ENCODE measurements at places on chromosomes 11 and 22.

- no peak for DNase-seq
Measured at GRCh38 chr22:19514831-19515565, 9.2 kb downstream of the CLDN5 start.

- no peak for DNase-seq
Measured at GRCh38 chr11:43905813-43906241, 25.2 kb downstream of the ALKBH3 start.

DNA sequence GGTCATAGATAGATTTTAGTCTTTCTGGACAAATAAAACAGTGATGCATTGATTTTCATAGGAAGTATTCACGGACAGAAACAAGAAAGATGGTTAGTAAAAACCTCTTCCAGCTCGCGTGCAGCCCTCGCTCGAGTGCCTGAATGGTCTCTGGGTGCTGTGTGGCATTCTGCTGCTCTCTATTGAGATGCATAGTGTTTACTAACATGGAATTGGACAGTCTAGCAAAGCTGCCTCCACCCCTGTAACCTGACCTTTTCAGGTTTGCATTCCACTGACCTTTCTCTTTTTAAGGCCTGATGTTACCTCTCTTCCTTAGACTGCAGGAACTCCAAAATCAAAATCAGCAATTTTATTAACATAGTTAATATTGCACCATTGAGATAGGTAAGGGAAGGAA, 643.4 kb downstream of the JRKL start:
- DNase-seq = no peak

DNA sequence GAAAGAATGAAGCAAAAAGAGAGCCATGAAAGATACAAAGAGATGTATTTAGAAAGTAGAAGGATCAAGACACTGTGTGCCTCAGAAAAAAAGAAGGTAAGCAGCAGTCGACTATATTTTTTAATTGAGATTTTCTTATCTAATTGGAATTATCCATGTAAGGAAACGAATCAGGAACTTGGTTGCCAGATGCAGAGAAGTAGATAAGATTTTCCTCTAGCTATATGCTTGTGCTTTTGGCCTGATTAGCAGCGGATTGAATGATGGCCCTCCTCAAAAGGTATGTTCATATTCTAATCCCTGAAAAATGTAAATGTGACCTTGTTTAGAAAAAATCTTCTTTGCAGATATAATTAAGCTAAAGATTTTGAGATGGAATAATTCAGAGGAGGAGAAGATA, 43.9 kb upstream of the CARD18 start:
- no peak for DNase-seq

GRCh38 chr11:114050258-114050927, 9.1 kb upstream of the ZBTB16 start:
- no peak for DNase-seq

- no peak for DNase-seq
Measured at GRCh38 chr11:114158886-114159285, 99.4 kb downstream of the ZBTB16 start.

GRCh38 chr11:70577948-70578347, 179.6 kb downstream of the CTTN start:
- DNase-seq = no peak

GRCh38 chr22:39416319-39416718, 16.7 kb downstream of the TAB1 start:
- DNase-seq = no peak

DNA sequence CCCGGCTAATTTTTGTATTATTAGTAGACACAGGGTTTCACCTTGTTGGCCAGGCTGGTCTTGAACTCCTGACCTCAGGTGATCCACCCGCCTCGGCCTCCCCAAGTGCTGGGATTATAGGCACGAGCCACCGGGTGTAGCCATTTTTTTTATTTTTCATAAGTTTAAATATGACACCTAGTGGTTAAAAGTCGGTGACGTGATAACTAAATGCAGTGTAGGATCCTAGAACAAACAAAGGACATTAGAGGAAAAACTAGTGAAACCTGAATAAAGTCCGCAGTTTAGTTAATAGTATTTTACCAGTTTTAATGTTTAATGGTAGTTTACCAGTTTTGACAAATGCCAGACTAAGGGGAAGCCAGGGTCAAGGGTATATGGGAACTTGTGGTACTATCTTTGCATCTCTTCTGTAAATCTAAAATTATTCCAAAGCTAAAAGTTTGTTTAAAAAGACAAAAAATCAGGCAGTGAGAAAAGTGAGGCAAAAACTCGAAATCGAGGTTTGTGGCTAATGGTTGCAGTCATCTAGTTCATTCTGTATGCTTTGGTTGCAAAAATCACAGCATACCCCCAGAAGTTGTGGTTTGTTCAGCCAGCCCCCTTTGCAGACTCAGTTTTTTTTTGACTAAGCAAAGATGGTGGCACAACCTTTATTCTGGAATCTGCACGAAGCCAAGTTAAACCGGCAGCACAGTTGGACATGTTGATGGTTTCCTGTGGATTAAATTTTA, 29.6 kb downstream of the TOM1 start:
- DNase-seq = no peak

GRCh38 chr11:8597182-8597581, 3.2 kb upstream of the STK33 start:
- DNase-seq = no peak

Measured in stimulated activated effector memory CD8-positive, alpha-beta T cell treated with anti-CD3 and anti-CD28 coated beads, Interleukin-12 subunit alpha, Interleukin-12 subunit beta, amount 100 ng/mL, for 72 hours (primary cell).